ENCODE measurements at places on chromosomes 2 and 18.
A peak's percentile ranks its signal among the peaks of the same experiment; 100 is the strongest.

- DNase-seq: no peak
Measured at GRCh38 chr2:146579147-146579930, 1265.5 kb upstream of the ACVR2A start.

DNA sequence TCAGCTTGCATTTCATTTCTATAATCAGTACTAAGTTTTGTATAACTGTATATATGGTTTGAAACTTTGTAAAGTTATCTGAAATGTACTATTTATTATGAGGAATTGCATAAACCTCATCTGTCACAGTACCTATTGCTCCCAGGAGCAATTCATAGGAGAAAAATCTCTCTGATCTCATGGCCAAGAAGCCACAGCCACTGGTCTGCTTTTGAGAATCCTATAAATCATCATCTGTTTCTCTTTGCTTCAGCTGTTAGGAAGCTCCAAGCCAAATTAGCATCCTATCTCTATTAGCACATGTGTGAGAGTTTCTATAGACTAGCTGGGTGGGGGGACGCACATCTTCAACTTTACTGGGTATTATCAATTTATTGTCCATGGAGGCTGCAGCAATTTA, 210.3 kb downstream of the CYP26B1 start:
- DNase-seq: no peak

GRCh38 chr18:51721996-51722395, 524.5 kb upstream of the MEX3C start:
- DNase-seq: no peak

- no peak for DNase-seq
Measured at GRCh38 chr18:65938592-65939372, 188.0 kb downstream of the CDH7 start.

GRCh38 chr2:33034784-33035183, 88.0 kb downstream of the LTBP1 start:
- DNase-seq: no peak

DNA sequence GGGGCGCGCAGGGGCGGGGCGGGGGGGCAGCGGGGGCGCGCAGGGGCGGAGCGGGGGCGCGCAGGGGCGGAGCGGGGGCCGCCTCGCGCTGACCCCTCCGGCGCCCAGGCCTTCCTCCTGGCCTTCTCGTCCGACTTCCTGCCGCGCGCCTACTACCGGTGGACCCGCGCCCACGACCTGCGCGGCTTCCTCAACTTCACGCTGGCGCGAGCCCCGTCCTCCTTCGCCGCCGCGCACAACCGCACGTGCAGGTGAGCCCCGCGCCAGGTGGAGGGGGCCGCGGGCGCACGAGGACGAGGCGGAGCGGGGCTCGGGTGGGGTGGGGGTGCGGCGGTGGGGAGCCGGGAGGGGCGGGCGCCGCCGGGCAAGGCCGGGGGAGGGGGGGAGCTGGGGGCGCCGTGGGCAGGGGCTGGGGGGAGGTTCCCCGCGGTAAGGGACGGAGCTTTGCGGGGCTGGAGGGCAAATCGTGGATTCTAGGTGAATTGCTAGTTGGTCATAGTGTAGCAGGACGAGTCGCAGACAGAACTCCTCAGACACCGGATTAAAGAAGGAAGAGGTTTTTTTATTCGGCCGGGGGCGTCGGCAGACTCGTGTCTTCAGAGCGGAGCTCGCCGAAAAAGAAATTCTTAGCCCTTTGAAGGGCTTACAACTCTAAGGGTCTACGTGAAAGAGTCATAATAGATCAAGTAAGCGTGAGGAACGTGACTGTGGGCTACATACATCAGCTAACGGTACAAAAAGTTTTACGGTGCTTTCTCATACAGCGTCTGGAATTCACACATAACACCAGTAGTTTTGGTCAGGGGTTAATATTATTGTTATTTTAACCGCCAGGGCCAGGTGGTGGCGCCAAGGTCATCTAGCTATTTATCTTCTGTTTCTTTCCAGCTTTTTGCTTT, 29.9 kb downstream of the ANO7 start:
- DNase-seq: peak; percentile 23

DNA sequence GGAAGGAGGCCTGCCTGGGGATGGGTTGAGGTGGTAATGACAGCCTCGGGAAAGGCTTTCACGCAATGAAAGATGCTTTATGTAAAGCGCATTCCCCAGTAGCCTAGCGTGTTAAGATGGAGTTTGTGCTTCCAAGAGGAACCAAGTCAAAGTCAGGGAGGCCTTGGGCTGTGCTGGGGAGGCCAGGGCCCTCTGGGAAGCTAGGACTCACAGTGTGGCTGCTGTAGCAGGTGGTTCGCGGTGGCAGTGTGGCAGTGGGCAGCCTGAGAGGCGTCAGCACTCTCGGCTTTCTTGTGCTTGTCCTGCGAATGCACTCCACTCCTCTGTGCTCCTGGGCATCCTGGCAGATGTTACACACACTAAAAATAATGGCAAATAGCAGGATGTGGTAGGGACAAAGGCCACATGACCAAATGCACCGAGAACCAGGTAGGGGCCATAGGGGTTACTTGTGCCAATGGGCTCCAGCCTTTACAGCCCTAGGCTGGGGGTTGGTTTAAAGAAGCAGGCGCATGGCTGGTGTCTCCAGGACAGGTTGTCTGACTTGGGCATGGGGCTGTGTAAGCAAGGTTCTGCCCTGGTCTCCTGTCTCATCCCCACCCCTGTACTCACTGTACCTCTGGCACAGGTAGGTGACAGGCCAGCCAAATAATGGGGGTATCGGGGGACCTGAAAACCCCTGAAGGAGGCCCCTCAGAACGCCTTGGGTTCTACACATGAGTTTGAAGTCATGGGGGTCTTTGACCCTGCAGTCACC, 154.4 kb upstream of the TWIST2 start:
- DNase-seq: no peak

GRCh38 chr2:228699400-228699799, 517.9 kb upstream of the SPHKAP start:
- no peak for DNase-seq

GRCh38 chr2:9165625-9166024, 41.0 kb upstream of the ASAP2 start:
- no peak for DNase-seq

DNA sequence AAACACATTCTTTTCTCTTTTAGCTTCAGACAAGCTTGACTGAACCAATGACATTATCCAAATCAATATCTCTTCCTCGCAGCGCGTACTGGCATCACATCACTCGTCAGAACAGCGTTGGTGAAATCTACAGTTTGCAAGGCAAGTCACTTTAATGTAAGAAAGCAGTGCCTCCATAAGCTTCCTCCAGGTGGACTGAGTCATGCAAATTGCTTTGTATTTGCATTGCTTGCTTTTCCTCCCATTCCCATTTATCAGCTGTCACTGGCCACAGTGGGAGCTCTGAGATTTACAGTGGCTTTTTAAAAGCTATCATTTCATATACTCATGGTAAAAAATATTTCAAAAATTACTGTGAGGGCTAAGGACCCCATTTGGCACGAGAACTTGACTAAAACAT, 189.9 kb downstream of the CD226 start:
- DNase-seq: no peak

DNA sequence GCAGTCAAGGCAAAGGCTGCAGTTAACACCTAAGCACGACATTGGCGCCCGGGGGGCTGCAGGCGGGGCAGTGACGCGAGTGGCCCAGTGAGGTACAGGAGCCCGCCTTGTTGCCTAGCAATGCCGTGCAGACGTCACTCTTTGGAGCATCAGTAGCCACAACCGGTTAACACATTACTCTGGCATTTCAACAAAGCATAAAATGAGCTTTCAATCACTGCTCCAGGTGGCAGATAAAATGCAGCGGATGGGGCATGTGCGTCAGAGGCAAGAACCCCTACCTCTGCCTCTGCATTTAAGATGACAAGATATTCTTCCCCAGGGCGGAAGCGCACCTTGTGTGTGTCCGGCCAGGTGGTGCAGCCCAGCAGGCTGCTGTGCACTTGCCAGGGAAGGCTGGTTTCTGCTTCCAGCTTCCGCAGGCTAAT, 139.4 kb downstream of the MTCL1 start:
- no peak for DNase-seq

DNA sequence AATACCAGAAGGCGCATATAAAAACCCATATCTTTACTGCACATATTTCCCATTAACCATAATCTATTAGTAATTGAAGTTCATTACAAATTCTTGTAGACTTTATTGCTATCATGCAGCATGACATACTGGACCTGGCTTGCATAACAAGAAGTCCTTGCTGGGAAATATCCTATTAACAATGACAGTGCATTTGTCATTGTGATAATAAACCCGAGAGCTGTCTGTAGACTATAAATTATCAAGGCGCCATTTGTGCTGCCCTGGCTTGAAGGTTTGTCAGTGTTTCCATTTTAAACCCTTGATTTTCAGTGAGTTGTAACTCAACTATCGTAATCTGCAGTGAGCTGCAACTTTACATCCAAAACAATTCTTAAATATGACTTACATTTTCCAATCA, 59.0 kb downstream of the HNMT start:
- no peak for DNase-seq

DNA sequence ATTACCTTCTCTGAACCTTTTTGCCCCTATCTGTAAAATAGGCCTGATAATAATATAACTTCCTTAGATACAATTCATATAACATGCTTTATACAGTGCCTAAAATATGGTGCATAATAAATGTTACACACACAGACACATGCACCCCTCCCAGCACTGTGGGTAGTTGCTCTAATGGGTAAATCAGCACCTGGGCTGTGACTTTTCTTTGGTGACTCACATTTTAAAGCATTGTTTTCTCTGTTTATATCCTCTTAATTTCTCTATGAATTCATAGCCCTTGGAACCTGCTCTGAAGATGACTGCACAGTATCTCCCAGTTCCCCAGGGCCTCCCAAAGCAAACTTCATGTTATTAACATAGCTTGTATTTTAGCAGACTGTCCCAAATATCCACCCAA, 248.2 kb upstream of the TNP1 start:
- DNase-seq: no peak

DNA sequence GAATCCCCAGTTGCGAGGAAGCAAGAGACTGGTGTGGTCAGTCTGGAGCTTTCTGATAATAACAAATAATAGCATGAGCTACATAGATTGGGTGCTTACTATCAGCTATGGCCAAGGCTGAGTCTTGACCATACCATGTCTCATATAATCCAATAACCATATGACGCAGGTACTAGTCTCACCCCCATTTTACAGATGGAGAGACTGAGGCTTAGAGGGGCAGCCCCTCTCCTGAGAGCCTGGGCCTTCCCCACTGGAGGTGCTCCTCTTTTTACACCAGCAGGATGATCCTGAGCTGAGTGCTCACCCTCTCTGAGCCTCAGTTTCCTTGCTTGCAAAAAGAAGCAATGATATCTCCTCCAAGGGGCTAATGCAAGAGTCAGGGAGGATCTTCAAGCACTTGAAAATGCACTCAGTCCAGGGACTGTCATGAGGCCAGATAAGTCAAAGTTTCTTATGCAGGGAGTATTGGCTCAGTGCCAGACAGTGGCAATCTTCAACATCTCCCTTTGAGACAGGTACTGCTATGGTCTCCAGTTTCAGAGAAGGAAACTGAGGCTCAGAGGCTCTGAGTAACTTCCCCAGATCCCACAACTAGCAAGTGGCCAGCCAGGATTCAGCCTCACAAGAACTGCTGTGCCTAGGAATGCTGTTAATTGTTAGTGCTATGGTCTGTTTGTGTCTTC, 149.7 kb downstream of the TFCP2L1 start:
- DNase-seq: no peak
